ENCODE measurements at places on chromosomes 2 and 18.

DNA sequence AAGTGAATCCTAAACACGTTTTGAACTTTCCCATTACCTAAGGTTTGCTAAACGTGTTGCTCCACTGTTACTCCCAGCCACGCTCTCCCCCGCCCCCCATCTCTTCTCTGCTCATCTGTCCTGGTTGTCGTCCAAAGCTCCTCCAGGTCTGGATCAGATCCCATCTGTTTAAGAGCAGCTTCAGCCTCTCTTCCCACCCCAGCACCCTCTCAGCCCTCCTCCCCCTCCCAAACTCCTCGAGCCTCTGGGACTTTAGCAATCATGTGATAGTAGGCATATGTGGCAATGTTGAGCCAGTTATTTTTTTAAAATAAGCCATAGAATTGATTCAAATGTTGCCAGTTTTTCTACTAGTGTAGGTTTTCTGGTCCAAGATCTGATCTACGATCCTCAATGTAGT is 20.0 kb upstream of the LPIN1 start:
- no peak for DNase-seq

DNA sequence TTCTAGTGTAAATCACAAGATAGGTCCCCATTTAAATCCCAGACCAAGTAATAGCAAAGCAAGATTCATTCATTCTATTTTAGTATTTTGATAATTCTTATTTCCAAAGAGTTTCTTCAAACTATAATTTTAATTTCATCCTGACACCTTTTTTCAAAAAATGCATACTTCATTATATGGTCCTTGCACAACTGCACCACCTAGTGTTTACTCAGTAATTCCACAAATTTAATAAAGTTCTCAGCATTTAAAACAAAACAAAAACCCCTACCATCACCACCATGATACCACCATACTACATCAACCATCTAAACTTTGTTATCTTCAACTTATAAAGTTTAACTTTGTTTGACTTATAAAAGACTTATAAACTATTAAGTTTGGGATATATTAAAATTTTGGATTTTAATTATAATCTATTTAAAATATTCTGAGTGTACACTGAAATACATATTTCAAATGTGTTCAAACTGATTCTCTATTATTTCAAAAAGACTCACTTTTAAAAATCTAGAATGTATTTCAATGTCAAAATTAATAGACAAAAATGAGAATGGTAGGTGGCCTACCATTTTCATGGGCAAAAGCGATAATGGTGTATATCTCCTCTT is 44.2 kb downstream of the WDPCP start:
- DNase-seq, result no peak

- no peak for DNase-seq
Measured at GRCh38 chr2:161090411-161090810, 69.8 kb upstream of the TANK start.

- DNase-seq, result no peak
Measured at GRCh38 chr2:73933194-73933593, 6.5 kb downstream of the DGUOK start.

- DNase-seq, result no peak
Measured at GRCh38 chr2:98729652-98730051, 1.3 kb downstream of the MGAT4A start.
